ENCODE measurements at places on chromosomes 16 and 17.
A peak's percentile ranks its signal among the peaks of the same experiment; 100 is the strongest.

- no peak for DNase-seq
Measured at GRCh38 chr17:64424324-64424849, 24.5 kb upstream of the MILR1 start.

DNA sequence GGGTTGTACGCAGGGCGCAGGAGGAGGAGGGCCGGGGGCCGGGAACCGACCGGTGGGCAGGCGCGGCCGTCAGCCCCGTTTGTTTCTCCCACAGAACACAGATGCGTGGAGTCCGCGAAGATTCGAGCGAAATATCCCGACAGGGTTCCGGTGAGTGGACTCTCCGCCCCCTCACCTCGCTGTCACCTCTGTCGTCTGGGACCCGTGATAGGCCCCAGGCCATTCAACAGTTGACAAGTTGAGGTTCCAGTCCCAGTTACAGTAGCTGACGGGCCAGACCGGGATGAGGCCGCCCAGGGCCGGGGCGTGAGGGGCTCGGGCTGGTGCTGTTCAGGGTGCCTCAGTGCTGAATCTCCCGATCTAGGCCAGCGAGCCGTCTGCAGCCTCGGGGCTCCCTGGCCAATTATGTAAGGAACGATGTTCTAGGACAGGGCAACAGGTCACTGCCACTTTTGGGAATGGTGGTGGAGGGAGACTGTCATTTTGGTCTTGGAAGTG lies 628 bp downstream of the GABARAPL2 start:
- peak; percentile 4 for DNase-seq

- DNase-seq = no peak
Measured at GRCh38 chr16:4911970-4912386, 25.0 kb downstream of the PPL start.

DNA sequence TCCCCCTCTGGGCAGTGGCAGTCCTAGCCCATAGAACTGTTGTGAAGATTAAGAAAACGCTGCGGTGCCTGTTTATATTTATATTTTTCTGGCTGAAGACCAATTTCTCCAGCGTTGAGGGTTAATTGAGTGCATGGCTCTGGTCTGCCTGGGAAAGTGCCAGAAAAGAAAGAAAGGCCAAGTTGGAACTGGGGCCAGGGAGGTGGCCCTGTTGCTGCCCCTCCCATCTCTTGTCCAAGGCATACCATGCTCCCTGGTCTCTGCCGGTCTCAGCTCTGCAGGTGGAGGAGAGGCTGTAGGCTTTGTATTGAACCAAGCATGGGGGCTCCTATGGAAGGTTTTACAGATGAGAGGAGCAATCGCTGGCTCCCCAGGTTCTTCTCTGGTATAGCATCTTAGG lies 124.7 kb downstream of the MGAT5B start:
- DNase-seq = no peak

DNA sequence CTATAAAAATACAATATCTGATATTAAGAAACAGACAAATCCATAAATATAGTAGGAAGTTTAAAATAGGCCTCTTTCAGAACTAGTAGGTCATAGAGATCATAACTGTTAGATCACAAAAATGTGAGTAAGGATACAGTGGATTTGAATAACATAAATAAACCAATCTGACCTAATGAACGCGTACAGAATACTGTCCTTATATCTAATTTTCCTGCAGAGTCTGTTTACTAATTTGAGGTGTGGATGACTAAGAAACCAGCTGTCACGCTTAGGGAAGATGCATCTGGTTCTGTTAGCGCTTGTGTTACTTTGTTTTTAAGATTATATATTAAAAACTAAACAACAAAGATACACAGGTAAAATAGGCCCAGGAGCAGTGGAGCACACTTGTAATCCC lies 14.8 kb downstream of the CPD start:
- no peak for DNase-seq

GRCh38 chr17:45013021-45013997 lies 38.1 kb downstream of the DCAKD start:
- no peak for DNase-seq

DNA sequence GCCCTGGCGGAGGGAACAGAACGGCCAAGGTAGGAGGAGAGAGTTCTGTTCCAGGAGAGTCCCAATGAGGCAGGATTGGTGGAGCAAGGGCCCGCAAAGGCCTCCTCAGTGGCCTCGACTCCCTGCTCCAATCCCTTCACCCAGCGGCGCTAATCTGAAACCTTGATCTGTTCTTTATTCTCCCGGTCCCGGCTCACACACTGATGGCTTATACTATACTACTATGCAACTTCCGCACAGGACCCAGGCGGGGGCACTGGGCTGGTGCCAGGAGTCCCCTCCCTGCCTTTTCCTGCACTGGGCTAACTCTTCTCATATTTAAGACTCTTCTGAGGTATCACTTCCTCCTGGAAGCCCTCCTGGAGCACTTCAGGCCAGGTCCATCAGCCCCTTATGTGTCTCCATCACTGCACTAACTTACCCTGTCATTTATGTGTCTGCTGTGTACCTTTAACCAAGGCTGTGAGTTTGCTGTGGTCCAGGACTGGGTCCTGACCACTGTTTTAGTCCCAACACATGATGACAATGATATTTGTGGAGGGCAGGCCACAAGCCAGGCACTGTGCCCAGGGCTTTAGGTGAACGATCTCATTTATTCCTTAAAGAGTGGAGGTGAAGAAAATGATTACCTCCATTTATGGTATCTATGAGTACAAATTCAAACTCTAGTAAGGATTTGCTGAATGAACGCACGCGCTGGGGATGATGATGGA lies 6.8 kb downstream of the CCDC102A start:
- no peak for DNase-seq
